ENCODE measurements at places on chromosomes 4 and X.
A peak's percentile ranks its signal among the peaks of the same experiment; 100 is the strongest.

- no peak for DNase-seq
Measured at GRCh38 chr4:102667001-102667400, 93.8 kb downstream of the MANBA start.

DNA sequence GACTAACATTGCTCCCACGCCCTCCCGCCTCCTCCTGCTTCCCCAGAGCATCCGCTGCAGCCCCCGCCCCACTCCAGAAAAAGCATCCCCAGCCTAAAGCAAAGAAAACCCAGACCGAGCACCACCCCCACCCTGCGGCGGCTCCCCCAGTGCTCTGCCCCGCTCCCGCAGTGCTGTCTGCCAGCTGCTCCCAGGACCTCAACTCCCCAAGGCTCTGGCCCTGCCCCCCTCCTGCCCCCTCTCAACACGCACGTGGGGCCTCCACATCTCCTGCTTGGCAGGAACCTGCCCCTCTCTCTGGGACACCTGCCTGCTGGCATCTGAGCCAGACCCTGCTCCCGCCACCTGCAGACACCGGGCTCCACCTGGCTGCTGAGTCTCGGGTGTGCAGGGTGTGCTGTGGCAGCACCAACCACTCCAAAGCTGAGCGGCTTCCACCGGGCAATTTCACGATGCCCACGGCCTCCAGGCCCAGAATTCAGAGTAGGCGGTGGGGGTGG, 79.4 kb downstream of the FAM53A start:
- DNase-seq: peak; percentile 84

DNA sequence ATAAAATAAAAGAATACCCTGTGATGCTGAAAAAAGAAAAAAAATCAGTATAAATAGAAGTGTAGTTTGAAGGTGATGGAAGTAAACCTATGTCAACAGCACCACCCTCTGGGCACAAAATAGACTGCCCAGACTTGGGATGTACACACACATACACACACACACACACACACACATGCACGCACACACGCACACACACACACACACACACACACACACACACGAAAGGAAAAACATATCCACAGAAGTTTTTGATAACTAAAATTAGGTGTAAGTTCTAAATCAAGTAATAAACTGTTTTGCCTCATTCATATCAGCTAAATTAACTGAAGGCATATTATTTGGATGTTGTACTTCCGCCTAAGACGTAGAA, 40.5 kb downstream of the ANXA5 start:
- peak; percentile 16 for DNase-seq

- no peak for DNase-seq
Measured at GRCh38 chrX:87517571-87518141, at the start of gene KLHL4. Gene KLHL4, plus strand, starts transcription at chrX:87517802. Its CDS starts 92 bp downstream, at chrX:87517894.

- no peak for DNase-seq
Measured at GRCh38 chr4:143382596-143382995, 45.9 kb downstream of the GAB1 start.

DNA sequence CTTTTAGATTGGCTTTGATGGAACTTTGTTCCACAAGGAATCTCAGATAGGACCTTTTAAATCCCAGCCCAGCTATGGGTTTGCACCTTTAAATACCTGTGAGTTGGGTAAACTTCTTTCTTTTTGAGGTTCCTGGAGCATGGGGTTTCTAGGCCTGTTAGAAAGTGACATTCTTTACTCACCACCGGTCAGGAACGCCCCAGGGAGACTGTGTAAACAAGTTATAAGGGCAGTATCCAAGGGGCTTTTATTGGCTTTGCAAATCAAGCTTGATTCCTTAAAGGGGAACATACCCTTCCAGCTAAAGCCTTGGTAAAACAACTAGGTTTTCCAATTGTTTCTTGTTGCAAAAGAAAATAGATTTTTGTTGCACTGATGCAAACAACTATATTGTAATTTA, 93.4 kb downstream of the TENT5D start:
- DNase-seq: peak; percentile 0

- no peak for DNase-seq
Measured at GRCh38 chr4:150280081-150280895, 202.0 kb downstream of the DCLK2 start.

- no peak for DNase-seq
Measured at GRCh38 chr4:33104273-33104672, 2384.1 kb downstream of the PCDH7 start.

- DNase-seq: no peak
Measured at GRCh38 chr4:40586034-40586433, 43.6 kb downstream of the RBM47 start.

GRCh38 chr4:71050809-71051208, 57.4 kb downstream of the DCK start:
- DNase-seq: no peak

DNA sequence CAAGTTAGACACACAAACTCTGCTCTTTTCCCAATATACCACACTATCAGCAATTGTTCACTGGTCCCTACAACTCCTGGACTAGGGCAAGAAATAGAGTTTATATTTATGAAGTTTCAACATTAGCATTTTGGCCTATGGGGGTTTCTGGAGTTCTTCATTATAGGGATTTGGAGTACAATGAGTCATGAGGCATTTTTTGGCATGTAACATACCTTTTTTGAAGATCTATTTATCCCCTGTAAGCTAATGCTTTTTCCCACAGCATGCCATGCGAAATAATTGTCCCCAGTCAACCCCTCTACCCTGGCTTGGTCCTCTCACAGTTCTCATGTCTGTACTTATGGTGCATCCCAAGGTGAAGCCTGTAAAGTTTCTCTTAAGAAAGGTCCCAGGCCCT, 36.7 kb upstream of the EDA2R start:
- no peak for DNase-seq

GRCh38 chr4:144894573-144894972, 203.4 kb downstream of the ANAPC10 start:
- no peak for DNase-seq

DNA sequence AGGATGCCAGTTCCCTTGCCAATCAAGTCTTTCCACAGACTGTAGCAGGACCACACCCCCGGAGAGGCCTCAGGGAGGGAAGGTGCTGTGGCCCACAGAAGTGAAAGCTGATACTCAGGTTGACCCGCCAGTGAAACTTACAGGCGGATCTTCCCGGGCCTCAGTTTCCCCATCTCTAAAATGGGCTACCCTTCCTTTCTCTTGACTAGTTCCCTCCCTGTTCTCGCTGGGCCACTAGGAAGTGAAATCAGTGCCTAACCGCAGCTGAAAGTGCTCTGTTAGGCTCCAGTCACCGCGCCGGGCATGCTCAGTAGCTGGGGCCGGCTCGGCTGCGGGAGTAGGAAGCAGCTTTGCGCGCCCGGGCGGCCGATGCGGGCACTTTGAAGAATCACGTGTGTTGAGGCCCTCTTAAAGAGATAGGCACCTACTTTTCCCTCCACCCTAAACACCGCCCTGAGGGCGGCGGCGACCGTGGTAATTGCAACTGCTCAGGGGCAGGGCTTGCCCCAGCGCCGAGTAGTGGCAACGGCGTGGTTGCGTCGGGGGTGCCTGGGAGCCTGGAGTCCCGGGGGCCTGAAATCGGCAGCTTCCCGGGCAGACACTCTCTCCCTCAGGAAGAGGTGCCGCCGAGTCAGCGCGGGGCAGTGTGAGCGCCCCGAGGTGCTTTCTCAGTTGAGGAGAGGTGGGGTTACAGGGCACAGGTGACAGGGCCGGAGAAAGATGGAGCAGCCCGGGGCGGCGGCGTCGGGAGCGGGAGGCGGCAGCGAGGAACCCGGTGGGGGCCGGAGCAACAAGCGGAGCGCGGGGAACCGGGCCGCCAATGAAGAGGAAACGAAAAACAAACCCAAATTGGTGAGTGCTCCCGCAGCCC, at the start of gene DIAPH2:
DIAPH2 (plus strand) TSS at position 504 of the 871 bp plus-strand sequence.
- DNase-seq: peak; percentile 20

GRCh38 chr4:131370846-131371245, 1778.2 kb upstream of the PCDH10 start:
- no peak for DNase-seq

DNA sequence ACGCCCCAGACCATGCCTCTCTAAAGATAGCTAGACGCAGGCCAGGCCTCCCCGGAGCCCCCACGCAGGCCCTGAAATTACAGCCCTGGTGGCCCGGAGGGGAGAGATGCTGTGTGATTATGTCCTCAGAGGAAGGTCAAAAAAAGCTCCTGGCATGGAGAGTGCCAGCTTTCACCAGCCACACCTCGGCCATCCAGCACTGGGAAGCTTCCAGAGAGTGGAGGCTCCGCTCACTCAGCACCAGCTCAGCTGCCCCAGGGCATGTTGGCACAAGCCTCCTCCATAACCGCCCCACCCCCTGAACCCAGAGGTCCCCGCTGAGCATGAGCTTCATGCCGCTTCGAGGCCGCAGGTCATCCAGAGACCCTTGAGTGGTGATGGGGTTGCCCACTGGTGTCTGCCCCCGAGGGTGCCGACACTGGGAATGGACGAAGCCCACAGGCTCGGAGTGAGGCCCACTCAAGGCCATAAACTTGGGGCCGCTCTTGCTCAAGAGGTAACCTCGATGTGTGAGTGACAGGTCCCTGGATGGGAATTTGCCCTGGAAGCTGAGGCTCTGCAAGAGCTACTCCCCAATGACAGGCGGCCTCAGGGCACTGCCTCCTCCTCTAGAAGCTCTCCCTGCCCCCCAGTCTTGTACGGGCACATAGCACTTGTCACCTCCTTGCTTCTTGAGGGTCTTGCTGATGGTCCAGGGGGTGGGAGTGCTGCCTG, 4.4 kb upstream of the BGN start:
- no peak for DNase-seq

- no peak for DNase-seq
Measured at GRCh38 chrX:1169189-1169588, 43.3 kb downstream of the CRLF2 start.

- DNase-seq: no peak
Measured at GRCh38 chrX:40174001-40174853, 76.5 kb upstream of the BCOR start.

DNA sequence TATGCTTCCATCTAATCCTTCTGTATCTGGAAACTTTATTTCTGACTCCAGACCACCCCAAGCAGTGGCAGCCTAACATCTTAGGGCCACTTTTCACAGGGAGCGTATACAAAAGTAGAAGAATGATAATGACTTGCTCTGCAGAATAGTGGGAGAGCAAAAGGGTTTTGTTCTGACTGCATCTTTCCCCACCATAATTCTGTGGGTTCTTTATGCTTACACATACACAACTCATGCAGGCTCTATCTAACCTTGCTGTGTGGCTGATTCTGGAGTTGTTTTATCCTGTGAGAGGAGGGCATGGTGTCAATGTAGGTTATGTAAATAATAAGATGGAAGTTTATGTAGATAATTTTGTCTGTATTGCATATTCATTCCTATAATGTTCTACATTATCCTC, 42.4 kb upstream of the NDNF start:
- no peak for DNase-seq

- no peak for DNase-seq
Measured at GRCh38 chrX:137563681-137564651, 2.0 kb upstream of the ZIC3 start.

- no peak for DNase-seq
Measured at GRCh38 chr4:151541389-151542071, 132.6 kb downstream of the FHIP1A start.

GRCh38 chr4:579543-580175, 3.6 kb upstream of the TMEM271 start:
- DNase-seq: peak; percentile 21

GRCh38 chr4:2354760-2355159, 63.7 kb downstream of the ZFYVE28 start:
- no peak for DNase-seq

- peak; percentile 8 for DNase-seq
Measured at GRCh38 chr4:111854494-111855087, 290.7 kb upstream of the FAM241A start.

- no peak for DNase-seq
Measured at GRCh38 chrX:68061206-68061535, 372.1 kb downstream of the OPHN1 start.

GRCh38 chr4:127239902-127240763, 392.6 kb upstream of the INTU start:
- DNase-seq: no peak

DNA sequence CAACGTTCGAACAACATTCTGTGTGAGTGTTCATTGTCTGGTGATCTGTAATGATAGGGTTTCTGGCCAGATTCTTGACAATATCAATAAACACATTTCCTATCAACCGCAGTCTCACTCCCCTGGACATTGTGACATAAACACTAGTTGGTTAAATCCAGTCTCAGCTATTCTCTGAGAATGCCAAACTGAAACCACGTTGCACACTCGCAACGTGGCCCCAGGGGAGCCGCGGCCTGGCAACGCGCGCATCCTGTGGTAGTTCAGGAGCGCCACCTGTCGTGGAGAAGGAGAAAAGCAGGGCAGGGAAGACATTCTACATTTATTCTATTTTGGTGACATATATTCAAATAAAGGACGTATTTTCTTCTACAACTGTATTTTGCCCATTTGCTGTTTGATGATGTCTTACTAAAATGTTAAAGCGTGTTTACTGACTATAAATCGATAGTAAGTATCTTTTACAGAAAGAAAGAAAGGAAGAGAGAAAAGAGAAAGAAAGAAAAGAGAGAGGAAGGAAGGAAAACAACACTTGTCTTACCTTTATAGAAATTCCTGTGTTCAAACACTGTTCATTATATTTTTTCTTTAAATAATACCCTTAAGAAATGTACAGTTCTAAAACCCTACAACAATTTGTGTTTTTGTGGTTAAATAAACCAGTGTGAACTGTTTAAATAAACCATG, 738.3 kb upstream of the FRG1 start:
- no peak for DNase-seq

GRCh38 chrX:130725519-130725918, 177.5 kb downstream of the ENOX2 start:
- no peak for DNase-seq

DNA sequence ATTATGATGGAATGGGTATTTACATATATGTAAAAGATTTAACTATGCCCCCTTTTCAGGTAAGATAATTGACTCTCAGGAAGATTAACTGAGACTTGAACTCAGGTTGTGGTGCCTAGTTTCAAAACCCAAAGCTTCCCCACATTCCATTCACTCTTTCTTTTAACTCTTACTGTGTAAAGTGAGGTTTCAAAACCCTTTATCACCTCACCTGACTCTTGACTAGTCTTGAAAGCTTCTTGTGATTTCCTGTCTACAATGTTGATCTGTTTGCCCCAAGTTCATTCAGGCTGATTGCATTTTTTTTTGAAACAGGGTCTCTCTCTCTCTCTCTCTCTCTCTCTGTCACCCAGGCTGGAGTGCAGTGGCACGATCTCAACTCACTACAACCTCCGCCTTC, 40.5 kb upstream of the RAPGEF2 start:
- DNase-seq: no peak

DNA sequence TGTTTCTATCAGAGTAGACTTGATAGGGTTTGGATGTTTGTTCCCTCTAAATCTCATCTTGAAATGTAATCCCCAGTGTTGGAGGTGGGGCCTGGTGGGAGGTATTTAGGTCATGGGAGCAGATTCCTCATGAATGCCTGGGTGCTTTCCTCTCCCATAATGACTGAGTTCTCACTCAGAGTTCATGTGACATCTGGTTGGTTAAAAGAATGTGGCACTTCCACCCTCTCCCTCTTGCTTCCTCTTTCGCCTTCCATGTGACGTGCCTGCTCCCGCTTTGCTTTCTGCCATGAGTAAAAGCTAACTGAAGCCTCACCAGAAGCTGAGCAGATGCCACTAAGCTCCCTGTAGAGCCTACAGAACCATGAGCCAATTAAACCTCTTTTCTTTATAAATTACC, 47.3 kb upstream of the SRPX start:
- no peak for DNase-seq

GRCh38 chrX:75986976-75987375, 185.9 kb upstream of the PBDC1 start:
- DNase-seq: no peak

- no peak for DNase-seq
Measured at GRCh38 chr4:108426493-108426892, 193.9 kb upstream of the RPL34 start.

All from G401 (cell line).